Islet precursor cell (in vitro differentiated cells): ENCODE measurements at places on chromosomes 1 and 21.

DNA sequence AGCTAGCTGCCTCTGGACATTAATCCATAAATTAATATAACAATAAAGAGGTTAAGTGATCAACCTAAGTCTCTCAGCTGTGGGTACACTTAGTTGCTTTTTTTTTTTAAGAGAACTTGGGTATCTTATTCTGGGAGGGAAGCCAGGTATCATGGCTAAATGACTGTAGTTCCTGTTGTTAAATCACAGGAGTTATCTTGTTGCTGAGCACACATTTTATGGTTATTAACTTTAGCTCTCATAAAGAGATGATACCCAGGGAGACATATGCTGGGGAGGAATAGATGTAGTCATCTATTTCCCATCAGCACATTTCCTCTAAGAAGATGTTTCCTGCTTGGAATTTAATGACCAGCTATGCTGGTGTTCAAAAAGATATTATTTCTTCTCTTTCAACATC, 227.8 kb downstream of the PTGER3 start:
- DNase-seq: no peak

GRCh38 chr21:15095326-15095725, 30.5 kb upstream of the NRIP1 start:
- DNase-seq: no peak

DNA sequence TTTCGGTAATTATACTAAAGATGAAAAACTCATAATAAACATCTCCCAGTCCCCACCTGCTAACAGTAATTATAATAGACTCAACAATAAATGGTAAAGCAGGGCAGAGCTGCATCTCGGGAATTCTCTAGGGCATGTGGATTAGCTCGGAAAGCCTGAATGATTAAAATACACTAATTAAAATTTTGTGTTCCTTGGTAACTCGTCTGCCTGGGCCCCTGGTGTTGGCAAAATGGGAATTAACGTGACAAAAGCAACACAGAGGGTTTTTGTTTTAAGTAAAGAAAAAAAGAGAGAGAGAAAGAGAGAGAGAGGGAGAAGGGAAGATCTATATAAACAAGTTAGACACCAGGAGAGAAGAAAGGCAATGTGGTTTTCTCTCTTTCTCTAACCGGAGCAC, 62.1 kb downstream of the CASZ1 start:
- DNase-seq: no peak

GRCh38 chr1:165494949-165495857, 48.6 kb upstream of the LRRC52 start:
- DNase-seq: no peak

- no peak for DNase-seq
These were observed 10.7 kb upstream of the MAST2 start for GRCh38 chr1:45792744-45793143.
